Aorta (tissue), 5 donors: ENCODE measurements at places on chromosomes 4 and X.

DNA sequence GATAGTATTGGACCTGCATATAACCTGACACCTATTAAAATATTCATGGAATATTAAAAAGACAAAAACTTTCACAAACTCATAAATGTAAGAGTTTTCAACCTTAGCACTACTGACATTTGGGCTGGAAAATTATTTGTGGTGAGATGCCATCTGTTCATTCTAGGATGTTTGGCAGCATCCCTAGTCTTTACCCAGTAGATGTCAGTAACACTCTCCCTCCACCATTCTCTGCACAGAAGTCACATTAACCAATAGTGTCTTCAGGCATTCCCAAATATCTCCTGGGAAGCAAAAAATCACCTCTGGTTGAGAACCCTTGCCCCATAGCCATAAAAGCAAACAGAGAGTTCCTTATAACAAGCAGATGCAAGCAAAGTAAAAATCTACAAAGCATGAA, 41.4 kb upstream of the NDST4 start:
- no peak for DNase-seq

DNA sequence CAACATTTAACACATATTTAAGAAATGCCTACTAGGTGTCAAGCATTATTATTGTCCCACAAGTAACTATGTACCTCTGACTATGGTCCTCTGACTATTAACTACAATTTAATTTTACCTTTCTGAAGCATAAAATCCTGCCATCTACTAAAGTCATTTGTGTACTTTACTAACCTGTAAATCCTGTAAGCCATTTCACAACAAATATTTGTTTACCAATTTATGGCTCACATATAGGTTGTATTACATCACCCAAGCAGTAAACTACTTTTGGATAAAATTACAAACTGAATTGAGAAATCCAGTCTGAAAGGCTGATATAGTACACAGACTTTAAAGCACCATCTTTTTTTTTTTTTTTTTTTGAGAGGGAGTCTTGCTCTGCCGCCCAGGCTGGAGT, 43.8 kb downstream of the CNGA1 start:
- DNase-seq, result no peak

DNA sequence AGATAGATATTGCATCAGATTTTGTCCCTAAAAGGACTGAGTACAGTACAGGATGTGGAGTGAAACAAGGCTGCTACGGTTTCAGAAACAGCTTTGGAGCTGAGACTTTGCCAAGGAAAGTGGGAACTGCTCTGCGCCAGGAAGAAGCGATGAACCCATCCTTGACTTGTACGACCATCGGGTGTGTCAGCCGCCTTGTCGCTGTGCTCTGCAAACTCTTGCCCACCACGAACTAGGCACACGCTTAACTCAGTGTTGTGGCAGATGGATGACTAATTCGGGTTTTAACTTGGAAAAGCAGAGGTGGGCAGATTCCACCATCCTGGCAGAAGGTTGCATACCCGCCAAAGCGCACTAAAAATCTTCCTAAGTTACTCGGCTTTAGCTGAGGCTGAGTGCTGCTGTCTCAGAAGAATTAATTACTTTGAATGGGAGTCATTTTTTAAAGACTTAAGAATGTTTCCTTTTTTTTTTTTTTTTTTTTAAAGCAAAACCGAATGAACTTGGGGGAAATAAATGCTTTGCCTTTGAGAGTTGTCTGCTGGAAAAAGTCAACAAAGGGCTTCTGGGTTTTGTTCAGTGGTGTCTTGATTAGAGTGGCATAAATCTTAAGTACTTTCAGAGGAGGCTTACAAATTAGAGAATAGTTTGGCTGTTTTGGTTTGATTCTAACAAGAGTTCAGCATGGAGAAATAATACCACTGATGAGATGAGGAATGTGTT, 69.5 kb downstream of the SHROOM2 start:
- DNase-seq, result no peak

- no peak for DNase-seq
These were observed 63.6 kb downstream of the UPRT start for GRCh38 chrX:75337525-75337924.

- DNase-seq, result no peak
These were observed 82.7 kb upstream of the DHRSX start for GRCh38 chrX:2583194-2584162.

GRCh38 chrX:145609951-145610511, 207.6 kb upstream of the SLITRK2 start:
- DNase-seq, result no peak

DNA sequence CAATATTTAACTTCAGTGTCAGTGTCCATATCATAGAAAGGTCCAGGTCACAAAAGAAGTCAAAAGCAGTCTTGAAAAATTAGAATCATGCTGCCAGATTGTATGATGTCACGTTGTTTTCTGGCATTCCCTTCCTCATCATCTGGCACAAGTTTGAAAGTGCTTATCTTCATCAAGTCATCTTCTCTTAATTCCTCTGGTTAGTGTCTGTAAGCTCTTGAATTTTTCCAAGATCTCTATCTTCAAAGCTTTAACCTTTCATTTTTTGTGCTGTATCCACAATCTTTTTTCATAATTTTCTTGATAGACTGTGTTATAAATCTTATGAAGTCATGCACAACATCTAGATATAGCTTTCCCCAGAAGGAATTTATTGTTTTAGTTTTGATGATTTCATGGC, 682.7 kb upstream of the AADAT start:
- no peak for DNase-seq

DNA sequence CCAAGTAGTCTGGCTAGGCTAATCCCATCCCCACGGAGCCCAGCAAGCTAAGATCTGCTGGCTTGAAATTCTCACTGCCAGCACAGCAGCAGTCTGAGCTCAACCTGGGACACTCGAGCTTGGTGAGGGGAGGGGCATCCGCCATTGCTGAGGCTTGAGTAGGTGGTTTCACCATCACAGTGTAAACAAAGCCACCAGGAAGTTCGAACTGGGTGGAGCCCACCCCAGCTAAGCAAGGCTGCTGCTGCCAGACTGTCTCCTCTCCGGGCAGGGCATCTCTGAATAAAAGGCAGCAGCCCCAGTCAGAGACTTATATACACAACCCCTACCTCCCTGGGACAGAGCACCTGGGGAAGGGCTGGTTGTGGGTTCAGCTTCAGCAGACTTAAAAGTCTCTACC, 639.6 kb downstream of the IQCM start:
- no peak for DNase-seq

- DNase-seq, result no peak
These were observed 106.5 kb downstream of the EGF start for GRCh38 chr4:110019153-110019552.

DNA sequence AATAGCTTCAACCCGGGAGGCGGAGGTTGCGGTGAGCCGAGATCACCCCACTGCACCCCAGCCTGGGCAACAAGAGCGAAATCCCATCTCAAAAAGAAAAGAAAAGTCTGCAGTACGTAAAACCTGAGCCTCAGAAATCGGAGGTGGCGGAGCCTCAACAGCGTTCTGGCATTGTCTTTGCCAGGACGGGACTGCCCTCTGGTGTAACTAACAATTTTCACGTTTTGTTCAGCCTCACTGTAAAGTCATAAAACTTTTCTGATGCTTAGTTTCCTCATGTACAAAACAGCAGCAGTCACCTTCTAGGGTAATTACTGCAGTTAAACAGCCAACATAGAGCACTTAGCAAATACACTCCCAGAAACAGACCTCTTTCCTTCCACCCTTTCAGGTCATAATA, 121.7 kb downstream of the RBM47 start:
- DNase-seq, result no peak

DNA sequence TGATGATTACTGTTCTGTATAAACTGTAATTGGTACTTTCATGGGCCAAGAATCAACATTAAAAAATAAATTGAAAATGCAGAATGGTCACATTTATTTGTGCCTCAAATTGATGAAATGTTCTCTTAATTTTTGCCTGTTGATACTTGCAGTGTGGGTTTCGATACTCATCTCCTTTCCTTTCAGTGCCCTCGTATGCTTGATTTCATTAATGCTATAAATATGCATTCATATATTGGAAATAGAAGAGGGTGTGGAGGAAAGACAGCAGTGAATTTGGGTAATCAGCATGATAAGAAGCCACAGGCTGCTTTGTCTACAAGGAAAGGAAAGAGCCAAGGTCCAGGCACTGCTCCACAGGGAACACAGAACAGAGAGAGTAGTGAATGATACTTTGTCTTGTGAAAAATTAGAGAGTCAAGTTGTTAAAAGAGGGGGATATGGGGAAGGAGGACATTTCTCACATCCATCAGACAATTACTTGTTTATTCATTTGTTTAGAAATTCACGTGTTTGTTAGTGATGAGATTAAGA, 1.0 kb upstream of the DDX60 start:
- DNase-seq, result no peak

- DNase-seq, result no peak
These were observed 62.6 kb downstream of the DDX53 start for GRCh38 chrX:23062359-23062758.

- DNase-seq, result no peak
These were observed 22.8 kb upstream of the EIF4E start for GRCh38 chr4:98951710-98952109.
